Activated T-cell treated with anti-CD3 and anti-CD28 coated beads for 4 hours (primary cell): ENCODE measurements at places on chromosomes 13 and 19.

- DNase-seq = no peak
Observed at GRCh38 chr13:42189061-42189460, 82.9 kb upstream of the AKAP11 start.

- no peak for DNase-seq
Observed at GRCh38 chr13:39484506-39485313, 118.3 kb downstream of the LHFPL6 start.

DNA sequence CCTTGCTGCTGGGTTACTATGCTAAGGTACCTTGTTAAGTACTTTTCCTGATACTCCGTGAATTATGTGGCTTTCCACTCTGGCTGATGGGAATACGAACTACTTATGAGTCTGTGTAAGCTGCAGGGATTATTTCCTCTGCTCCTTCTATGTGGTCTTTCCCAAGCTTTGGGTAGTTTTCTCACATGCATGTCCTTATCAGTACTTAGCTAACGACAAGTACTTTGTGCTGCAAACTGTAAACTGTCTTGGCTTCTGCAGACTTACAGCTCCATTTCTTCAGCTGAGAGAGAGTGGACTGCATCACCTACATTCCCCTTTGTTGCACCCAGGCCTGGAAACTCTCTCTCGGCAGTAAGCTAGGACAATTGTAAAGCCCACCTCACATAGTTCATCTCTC, 76.6 kb downstream of the FGF9 start:
- no peak for DNase-seq

- DNase-seq = no peak
Observed at GRCh38 chr19:5141129-5141849, 172.4 kb downstream of the KDM4B start.

GRCh38 chr19:3359015-3359918, 7.1 kb upstream of the NFIC start:
- DNase-seq = peak; percentile 69

DNA sequence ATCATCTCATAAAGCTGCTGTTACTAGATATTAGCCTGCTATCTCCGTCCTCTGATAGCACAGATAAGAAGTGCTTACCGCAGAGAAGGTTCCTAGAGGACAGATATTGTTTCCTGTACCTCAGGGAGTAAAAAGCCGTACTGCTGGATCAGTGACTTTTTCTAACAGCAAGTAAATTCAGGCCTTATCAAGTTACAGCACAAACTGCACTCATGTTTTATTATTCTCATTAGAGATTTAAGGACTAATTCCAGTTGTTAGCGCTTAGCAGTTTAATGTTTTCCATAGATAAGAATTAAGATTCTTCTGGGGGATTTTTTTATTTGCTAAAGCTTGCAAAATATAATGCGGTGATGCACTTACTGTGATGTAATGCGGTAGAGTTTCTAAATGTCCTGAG, 119.0 kb upstream of the OBI1 start:
- DNase-seq = no peak

- DNase-seq = no peak
Observed at GRCh38 chr19:42468273-42468796, 25.6 kb upstream of the CXCL17 start.

DNA sequence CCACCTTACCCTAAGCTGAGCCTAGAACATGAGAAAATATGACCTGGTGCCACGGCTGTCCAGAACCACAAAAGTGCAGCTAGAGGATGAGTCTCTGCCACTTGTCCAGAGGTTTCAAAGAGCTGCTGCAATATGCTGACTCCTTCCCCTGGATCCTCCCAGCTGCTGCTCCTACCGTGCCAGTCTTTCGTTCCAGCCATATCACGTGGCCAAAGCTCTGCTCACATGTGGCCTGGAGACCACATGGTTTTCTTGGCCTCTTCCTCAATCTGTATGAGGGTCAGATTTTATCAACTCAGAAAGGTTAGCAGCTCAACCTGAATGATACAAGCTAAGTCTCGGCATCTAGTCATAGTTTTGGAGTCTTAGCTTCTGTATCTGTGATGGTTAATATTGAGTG, 3.2 kb upstream of the SACS start:
- DNase-seq = no peak

DNA sequence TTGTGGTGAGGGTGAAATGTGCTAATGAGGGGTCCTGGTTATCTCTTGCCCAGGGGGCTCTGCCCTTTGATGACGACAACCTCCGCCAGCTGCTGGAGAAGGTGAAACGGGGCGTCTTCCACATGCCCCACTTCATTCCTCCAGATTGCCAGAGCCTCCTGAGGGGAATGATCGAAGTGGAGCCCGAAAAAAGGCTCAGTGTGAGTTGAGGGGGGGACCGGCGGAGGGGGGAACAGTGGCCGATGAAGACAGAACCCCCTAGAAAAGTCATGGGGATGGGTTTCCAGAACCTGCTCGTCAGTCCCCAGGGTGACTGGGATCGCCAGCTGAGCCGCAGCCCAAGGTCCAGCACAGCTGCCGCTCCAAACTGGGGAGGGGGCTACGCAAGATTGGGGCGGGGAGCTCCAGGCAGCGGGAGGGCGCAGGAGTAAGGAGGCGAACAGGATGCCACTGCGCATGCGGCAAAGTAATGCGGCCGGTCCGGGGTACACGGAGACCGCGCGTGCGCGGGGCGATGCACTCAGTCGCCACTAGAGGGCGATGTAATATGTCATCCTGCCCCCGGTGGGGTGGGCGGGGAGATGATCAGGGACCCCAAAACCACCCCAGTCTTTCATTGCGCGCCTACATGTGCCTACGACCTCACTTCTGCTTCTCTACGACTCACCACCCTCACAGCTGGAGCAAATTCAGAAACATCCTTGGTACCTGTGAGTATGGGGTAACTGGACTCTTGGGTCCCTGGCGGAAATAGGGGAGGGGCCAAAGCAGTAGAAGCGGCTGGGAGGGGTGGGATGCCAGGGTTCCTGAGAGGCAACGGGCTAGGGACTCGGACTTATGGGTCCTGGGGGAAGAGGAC, 17.9 kb downstream of the BRSK1 start:
- peak; percentile 95 for DNase-seq
